ENCODE measurements at places on chromosomes 7 and 10. TPM values are rescaled to one million over a fixed set of nuclear protein-coding genes. Genes with fewer than 3 reads are reported as not detected.

Gene HTR5A
- polyA plus RNA-seq, result not detected

Gene DDX56
- polyA plus RNA-seq, result 97.7 TPM

Gene RPEL1
- polyA plus RNA-seq, result 0.20 TPM

Gene ZNF786
- polyA plus RNA-seq, result 5.0 TPM

All from A549 (cell line).